ENCODE measurements at places on chromosomes 2 and 18. TPM values are rescaled to one million over a fixed set of nuclear protein-coding genes. Genes with fewer than 3 reads are reported as not detected.

- no peak for DNase-seq
Observed at GRCh38 chr2:39660612-39661236, 5.0 kb upstream of the TMEM178A start.

CRYGD gene
- total RNA-seq: not detected

- no peak for DNase-seq
Observed at GRCh38 chr2:207926133-207926988, 99.0 kb downstream of the PLEKHM3 start.

- no peak for DNase-seq
Observed at GRCh38 chr2:170098626-170099312, 79.2 kb upstream of the MYO3B start.

GRCh38 chr2:102514061-102514785, 41.2 kb downstream of the SLC9A4 start:
- DNase-seq: peak; percentile 63

DNA sequence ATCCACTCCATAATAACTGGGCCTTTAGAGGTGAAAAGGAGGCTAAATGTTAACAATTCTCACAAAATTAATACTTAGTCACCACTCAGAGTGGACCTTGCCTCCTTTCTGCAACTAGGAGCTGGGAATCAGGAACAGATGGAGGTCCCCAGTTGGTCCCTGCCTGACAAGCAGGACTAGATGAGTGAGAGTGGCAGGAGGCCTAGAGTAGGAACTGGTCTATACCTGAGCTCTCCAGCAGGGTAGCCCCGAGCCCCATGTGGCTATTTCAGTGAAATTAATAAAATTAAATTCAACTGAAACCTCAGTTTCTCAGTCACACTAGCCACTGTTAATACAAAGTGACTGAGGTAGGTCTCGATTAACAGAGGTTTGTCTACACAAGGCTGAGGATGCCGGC, 150.5 kb downstream of the MYO5B start:
- no peak for DNase-seq

GRCh38 chr2:186379052-186379451, 107.0 kb upstream of the ZC3H15 start:
- no peak for DNase-seq

GRCh38 chr2:228541789-228542188, 360.3 kb upstream of the SPHKAP start:
- DNase-seq: no peak

SIX3 gene
- total RNA-seq: not detected

ZNF396 gene
- total RNA-seq: 0.29 TPM

DNA sequence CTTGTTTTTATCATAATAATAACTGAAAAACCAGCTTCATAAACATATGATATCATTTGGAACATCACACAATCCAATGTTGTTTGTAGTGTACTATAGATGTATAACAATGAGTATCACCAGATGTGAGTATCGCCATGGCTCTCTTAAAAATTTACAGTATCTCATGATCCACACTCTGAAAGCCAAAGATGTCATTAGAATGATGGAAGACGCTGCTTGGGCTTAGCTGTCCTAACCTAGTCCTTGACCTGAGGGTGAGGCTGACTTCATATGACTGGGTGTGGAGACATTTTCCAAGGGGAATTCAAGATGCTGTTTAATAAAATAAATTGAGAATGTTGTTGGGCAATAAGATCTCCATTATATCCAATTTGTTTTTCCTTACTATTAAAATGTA, 242.6 kb downstream of the RIT2 start:
- DNase-seq: no peak

GDF7 gene
- not detected for total RNA-seq

DNA sequence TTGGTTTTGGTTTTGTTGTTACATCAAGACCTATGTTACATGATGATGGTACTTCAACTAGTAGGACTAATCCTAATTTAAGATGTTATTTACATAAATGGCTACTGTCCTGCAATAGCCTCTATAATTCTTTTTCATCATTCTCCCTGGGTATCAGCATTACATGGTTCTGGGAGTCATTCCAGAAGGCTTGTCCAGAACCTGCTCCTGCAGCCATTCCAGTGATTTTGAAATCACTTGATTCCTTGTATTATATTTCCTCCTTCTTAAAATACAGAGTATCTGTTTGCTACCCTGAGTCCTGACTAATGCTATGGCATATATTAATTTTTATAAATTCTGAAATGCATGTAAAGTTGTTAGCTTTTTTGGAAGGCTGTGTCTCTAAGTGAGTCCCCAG, 400.5 kb upstream of the MEIS1 start:
- no peak for DNase-seq

GRCh38 chr2:142189501-142189900, 58.7 kb upstream of the LRP1B start:
- DNase-seq: no peak

- DNase-seq: no peak
Observed at GRCh38 chr2:70716131-70716743, 51.8 kb downstream of the ADD2 start.

- no peak for DNase-seq
Observed at GRCh38 chr2:181197140-181197760, 216.8 kb downstream of the UBE2E3 start.

CYP27A1 gene
- 28.6 TPM for total RNA-seq

DNA sequence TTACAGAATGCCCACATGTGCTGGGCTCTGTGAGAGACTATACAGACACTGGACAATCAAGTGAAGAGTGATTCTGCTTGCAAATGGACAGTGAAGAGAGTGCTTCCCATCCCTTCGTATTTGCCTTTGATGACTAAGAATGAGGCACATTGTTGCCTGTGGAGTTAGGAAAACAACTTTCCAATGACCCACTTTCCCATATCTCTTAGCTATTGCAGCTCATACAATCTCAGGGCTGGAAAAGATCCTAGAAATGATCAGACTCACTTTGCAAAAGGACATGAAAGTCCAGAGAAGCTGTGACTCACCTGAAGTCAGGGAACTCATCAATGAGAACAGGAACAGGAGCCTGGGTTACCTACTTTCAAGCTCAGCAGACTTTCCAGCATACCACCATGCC, 440.5 kb upstream of the TCF4 start:
- no peak for DNase-seq

GRCh38 chr2:224780106-224780505, 63.9 kb upstream of the CCDC195 start:
- DNase-seq: peak; percentile 47

- no peak for DNase-seq
Observed at GRCh38 chr2:48198371-48198770, 292.1 kb upstream of the FBXO11 start.

GRCh38 chr18:13524811-13525210, 201.5 kb downstream of the FAM210A start:
- no peak for DNase-seq

GRCh38 chr2:204691911-204692510, 146.7 kb downstream of the PARD3B start:
- peak; percentile 68 for DNase-seq

- DNase-seq: no peak
Observed at GRCh38 chr2:224293976-224294375, 107.9 kb downstream of the FAM124B start.

DNA sequence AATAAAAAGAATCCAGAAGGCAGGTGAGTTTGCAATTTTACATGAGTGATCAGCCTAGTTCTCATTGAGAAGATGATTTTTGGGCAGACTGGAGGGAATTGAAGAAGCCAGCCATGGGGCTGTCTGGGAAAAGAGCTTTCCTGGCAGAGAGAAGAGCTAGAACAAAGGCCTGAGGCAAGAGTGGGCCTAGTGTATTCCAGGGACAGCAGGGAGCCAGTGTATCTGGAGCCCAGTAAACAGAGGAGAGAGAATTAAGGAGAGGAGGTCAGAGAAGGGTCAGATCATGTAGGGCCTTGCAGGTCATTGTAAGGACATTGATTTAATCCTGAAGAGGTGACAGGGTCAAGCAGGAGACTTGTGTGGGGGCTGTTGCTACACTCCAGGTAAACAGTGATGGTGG, 195.8 kb downstream of the SATB2 start:
- no peak for DNase-seq

DNA sequence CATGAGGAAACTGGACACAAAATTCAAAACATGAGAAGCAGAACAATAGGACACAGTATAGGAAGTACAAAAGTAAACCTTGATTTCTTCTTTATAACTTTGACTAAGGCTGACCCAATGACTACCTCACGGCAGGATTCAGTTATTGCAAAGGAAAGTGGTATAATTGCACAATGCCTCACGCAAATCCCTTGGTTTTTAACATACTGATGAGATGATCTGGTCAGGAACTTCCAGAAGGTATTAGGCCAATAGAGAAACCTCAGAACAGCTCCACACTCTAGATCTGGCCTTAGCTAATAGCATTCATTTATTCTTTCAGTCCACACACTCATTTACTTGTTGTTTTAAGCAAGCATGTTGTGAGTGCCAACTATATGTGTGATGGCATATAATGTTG, 1526.9 kb upstream of the ACVR2A start:
- DNase-seq: no peak

DNA sequence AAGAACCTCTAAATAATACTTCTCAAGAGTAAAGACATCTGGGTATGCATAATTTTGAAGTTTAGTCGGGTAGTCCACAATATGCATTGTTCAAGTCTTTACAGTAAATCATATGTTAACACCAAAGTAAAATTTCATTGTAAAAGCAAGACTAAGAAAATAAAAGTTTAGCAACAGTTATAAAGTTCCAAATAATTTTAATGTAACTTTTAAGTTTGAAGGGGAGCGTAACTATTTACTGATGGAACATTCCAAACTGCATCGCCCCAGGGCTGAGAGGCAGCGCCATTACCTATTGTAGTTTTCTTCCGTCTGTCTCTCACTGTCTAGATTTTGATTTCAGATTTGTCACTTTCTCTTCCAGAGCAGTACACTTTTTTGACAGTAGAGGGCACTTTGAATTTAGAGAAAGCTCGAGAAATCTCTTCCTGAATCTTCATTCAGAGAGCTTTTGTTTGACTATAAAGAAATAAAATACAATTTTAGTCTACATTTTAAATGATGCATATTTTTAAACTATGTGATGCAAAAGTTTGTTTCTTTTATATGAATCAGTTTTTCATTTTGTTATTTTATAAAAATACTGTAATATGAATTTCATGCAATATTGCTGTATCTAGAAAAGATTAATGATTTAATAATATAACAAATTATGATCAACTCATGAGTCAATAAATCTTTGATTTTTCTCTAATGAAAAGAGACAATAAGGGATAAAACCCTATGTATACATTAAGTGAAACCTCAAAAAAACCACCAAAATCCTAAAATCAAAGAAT, 389.8 kb downstream of the FIGN start:
- DNase-seq: peak; percentile 33

DNA sequence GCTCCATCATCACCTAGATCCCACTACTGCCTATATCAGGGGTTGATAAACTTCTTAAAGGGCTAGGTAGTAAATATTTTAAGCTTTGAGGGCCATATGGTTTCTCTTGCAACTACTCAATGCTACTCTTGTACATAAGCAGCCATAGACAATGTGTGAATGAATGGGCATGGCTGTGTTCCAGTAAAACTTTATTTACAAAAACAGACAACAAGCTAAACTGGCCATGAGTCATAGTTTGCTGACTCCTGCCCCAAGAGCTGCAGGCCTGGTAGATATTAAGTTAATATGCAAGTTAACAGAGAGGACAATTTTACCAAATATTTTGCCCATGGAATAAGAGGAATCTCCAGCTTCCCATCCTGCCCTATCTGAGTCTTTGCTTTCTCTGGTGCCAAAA, 29.8 kb upstream of the MYO3B start:
- DNase-seq: no peak

- DNase-seq: no peak
Observed at GRCh38 chr2:156896294-156896693, 361.2 kb upstream of the GALNT5 start.

CIDEA gene
- 5.6 TPM for total RNA-seq

DNA sequence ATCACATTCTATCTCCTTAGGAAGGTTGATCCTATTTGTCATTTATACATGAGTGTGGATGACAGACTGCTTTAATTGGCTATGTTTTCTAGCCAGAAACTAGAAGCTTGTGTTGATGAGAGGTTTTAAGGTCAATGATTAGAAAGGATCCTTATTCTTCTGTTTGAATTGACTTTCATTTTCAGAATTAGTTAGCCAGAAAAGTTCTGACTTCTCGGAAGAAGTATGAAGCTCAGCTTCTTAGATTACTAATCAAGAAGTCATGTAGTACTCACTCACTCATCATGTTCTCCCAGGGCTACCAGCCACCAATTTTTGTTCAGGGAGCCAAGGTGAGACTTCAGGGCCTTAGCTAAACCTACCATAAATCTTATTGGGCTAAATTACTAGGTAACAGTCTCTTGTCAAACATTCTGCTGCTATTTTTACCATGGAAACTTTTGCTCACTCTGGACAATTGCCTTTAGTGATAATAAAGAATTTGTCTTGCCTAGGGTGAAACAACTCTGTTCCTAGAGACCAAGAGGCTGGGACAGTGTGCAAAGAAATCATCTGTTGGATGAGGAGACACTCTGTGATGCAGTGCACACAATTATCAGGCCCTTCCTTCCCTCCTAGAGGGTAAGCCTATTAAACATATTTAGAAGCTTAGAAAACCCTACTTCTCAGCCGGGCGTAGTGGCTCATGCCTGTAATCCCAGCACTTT, 111.6 kb upstream of the DNMT3A start:
- DNase-seq: no peak

- DNase-seq: peak; percentile 67
Observed at GRCh38 chr2:8598295-8599165, 83.3 kb upstream of the ID2 start.

CRACDL gene
- 0.29 TPM for total RNA-seq

DNA sequence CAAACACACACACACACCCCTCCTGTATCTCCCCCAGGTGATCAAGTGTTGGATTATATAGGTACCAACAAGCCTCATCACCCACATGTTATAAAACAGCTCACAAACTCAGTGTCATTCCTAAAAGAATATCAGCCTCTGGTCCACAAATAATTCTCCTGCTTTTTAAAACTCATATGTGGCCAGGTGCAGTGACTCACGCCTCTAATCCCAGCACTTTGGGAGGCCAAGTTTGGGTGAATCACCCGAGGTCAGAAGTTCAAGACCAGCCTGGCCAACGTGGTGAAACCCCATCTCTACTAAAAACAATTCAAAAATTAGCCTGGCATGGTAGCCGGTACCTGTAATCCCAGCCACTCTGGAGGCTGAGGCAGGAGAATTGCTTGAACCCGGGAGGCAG, 87.8 kb downstream of the LRATD1 start:
- DNase-seq: no peak

GRCh38 chr18:32167980-32168730, 21.7 kb upstream of the MEP1B start:
- no peak for DNase-seq

GRCh38 chr2:96801786-96802595, 14.1 kb upstream of the CNNM3 start:
- no peak for DNase-seq

- DNase-seq: no peak
Observed at GRCh38 chr2:203934041-203934492, 2.5 kb upstream of the ICOS start.

DNA sequence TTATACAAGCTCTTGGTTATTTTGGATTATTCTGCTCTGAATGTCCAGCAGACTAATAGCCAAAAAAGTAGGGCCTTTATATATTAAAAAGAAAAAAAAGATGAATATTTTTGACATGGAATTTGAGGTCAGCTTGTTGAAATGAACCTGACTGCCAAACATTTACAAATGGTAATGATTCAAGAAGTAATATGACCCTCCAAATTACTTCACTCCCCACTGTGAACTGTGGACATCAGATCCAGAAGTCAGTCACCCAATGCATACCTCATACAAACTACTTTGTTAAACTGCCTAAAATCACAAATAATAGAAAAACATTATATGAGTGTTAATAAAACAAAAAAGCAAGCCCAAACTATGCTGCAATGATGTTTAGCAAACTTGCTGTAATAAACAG, 10.0 kb downstream of the EPG5 start:
- no peak for DNase-seq

- no peak for DNase-seq
Observed at GRCh38 chr2:167361426-167361825, 473.1 kb downstream of the XIRP2 start.
